ENCODE measurements at places on chromosomes 1 and 21.

GRCh38 chr21:19475525-19475924 lies 1071.9 kb upstream of the TMPRSS15 start:
- no peak overlapping the region for H3K4me3 ChIP-seq
- ATAC-seq = no peak
- H3K27ac ChIP-seq = no peak overlapping the region
- no peaks in the 10 kb centered on the region for H3K36me3 ChIP-seq
- H3K27me3 ChIP-seq = no peaks in the 10 kb centered on the region
- H3K4me1 ChIP-seq = no peaks in the 10 kb centered on the region

- H3K4me1 ChIP-seq = peaks cover 36% of the 10 kb centered on the region
- H3K4me3 ChIP-seq = no peak overlapping the region
- H3K36me3 ChIP-seq = no peaks in the 10 kb centered on the region
These were observed 29.1 kb upstream of the SAMD13 start for GRCh38 chr1:84272401-84272800.

DNA sequence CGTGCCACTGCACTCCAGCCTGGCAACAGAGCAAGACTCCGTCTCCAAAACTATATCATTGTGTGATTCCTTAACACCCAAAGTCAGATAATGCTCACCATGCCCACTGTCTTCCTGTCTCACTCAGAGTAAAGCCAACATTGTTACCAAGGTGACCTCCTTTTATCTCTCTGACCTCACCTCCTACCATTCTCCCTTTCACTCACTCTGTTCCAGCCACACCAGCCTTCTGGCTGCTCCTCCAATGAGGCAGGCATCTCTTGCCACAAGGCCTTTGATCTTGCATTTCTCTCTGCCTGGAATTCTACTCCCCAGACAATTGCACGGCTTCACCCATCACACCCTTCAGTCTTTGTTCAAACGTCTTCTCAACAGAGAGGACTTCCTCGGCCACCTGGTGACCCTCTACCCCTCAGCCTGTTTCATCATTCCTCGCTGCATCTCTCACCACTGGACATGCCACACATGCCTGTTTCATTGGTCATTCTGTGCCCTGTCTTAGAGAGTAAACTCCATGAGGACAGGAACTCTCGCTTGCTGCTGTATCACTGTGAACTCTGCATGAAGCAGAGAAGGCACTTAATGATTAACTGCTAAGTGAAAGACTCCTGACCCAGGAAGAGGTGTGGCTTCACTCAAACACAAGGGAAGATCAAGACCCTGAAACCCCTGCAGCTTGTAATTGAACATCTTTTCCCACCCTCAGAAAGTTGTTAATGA lies 67.1 kb upstream of the CAPZB start:
- no peak for ATAC-seq
- peaks cover 1% of the 10 kb centered on the region for H3K27me3 ChIP-seq

DNA sequence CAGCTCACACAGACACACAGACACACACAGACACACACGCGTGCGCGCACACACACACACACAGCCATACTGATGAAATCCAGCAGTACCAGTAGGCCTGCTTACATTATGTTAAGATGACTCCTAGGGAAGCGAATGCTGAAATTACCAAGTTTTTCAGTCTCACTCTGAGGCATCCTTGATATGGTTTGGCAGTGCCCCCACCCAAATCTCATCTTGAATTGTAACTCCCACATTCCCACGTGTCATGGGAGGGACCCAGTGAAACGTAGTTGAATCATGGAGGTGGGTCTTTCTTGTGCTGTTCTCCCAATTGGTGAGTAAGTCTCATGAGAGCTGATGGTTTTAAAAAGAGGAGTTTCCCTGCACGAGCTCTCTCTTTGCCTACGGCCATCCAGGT lies 64.1 kb downstream of the TIAM1 start:
- ATAC-seq = no peak
- H3K36me3 ChIP-seq = no peaks in the 10 kb centered on the region
- no peak overlapping the region for H3K4me3 ChIP-seq
- no peaks in the 10 kb centered on the region for H3K27me3 ChIP-seq

GRCh38 chr1:51926171-51926812 lies 47.8 kb upstream of the NRDC start:
- H3K4me3 ChIP-seq = no peak overlapping the region
- no peaks in the 10 kb centered on the region for H3K27me3 ChIP-seq
- no peaks in the 10 kb centered on the region for H3K4me1 ChIP-seq

- H3K4me3 ChIP-seq = no peak overlapping the region
- ATAC-seq = no peak
- H3K27ac ChIP-seq = no peak overlapping the region
- H3K4me1 ChIP-seq = peaks cover 6% of the 10 kb centered on the region
These were observed 3.0 kb downstream of the CRYBG2 start for GRCh38 chr1:26350701-26351589.

- no peak overlapping the region for H3K4me3 ChIP-seq
- H3K27ac ChIP-seq = no peak overlapping the region
- peaks cover 84% of the 10 kb centered on the region for H3K27me3 ChIP-seq
- H3K4me1 ChIP-seq = peaks cover 10% of the 10 kb centered on the region
These were observed 30.7 kb upstream of the AGPAT3 start for GRCh38 chr21:43834146-43834905.
